NCI-H2081 treated with DMSO at 0.1 percent for 48 hours (cell line): ENCODE measurements at places on chromosomes 4 and X.

- peak; percentile 18 for DNase-seq
These were observed 3.4 kb downstream of the GABRA2 start for GRCh38 chr4:46386570-46386969.

DNA sequence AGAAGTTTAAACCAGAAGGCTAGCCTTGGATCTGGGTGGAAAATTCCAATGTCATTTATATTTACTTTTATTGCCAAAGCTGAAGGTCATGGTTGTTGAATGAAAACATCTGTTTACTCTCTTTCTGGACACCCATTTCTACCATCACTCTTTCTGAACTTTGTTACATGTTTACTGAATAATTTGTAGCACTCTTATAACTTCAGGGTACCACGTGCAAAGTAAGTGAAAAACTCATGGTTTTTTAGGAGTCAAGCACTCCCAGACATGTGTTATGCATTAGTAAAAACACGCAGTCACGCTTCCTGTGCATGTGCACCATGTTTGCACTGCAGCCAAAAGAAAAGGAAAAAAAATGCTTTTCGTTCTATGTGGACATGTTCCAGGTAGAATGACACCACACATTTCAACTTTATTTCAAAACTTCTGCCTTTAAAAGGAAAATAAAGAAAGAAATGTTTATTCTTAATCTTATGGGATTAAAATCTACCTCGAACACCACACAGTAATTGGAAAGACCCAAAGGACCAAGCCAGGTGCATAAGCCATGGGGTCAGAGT is 31.4 kb upstream of the ADH1C start:
- DNase-seq, result no peak

GRCh38 chrX:18702362-18703195 is 4.9 kb upstream of the PPEF1 start:
- no peak for DNase-seq

DNA sequence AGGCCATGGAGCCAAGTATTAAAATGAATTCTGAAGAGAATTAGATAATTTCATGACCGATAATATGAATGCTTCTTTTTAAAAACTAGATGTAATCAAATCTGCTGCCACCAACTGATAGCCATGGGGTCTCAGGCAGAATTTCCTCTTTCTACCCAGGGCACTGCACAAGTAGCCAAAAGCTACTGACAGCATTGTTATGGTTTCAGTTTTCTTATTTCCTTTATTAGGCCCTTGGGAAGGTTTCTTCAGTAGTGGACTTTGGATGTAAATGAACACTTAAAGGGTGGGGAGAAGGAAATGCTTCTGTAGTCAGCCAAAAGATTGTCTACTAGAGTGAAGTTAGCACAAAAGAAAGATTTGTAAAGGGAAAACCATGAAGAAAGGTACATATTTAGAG is 686.0 kb downstream of the ADGRL3 start:
- DNase-seq, result no peak

DNA sequence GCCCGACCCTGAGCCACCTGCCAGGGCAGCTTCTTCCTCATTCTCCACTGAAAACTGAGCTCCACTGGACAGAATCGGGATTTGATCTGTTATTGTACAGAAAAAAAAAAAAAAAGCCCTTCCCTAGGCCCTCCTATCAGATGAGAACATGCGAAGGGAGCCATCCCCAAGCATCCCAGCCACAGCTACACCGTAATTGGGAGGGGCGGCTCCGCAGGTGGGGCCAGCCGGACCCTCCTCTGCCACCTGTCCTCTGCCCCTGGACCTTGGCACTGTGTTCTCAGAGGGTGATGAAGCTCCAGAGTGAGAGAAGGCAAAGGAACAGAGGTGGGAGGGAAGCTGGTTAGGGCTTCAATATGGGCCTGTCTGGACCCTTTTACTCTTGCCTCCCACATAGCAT is 240.0 kb upstream of the PSAPL1 start:
- no peak for DNase-seq

GRCh38 chr4:113433116-113433515 is 328.4 kb downstream of the CAMK2D start:
- DNase-seq, result no peak

GRCh38 chr4:54509057-54509456 is 148.7 kb upstream of the KIT start:
- no peak for DNase-seq

GRCh38 chrX:30654989-30655607 is 1.9 kb downstream of the GK start:
- DNase-seq, result no peak

DNA sequence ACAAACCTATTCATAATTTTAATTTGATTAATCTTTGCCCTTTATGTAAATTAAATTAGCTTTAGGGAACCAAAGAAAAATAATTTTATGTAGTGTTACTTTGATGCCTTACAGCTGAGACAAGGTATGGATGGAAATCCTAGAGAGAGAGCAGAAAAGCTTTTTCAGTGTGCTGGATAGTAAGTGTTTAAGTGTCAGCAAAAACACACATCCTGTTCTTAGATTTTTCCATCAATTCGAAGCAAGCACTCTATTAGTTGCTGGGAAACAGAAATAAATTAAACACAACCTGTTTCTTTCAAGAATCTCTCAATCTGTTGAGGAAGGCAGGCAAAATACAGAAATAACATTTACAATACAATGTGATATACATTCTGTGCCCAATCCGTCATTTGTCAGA is 327.8 kb downstream of the GALNTL6 start:
- DNase-seq, result no peak

DNA sequence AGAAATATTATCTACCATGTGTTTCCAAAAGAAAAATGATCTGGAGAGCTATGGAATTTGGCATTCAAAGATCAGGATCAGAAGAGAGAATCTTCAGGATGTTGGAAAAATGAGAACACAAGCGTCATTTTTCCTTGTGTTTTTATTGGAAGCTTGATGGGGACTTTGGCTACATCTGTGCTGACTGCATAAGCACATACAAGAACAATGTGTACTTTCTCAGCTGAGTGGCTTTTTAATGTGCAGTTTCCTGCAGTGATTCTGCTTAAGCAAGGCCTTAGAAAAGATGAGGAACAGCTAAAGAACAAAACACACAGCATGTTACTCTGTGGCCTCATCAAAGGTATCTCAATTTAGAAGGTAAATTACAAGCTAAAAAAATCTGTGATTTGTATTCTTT is 1039.9 kb downstream of the GLUD2 start:
- no peak for DNase-seq

DNA sequence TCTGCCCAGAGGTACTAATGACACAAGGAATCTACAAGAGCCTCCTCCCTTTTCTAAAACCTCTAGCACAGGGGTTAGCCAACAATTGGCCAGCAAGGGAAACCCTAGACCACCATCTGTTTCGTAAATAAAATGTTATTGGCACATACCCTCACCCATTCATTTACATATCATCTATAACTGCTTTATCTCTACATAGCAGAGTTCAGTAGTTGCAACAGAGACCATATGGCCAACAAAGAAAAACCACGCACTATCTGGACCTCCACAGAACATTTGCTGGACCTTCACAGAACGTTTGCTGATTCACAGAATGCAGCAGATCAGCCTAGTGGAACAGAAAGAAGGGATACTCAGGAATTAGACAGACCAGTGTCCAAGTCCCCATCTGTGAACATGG is 9.4 kb downstream of the SLC2A9 start:
- no peak for DNase-seq

DNA sequence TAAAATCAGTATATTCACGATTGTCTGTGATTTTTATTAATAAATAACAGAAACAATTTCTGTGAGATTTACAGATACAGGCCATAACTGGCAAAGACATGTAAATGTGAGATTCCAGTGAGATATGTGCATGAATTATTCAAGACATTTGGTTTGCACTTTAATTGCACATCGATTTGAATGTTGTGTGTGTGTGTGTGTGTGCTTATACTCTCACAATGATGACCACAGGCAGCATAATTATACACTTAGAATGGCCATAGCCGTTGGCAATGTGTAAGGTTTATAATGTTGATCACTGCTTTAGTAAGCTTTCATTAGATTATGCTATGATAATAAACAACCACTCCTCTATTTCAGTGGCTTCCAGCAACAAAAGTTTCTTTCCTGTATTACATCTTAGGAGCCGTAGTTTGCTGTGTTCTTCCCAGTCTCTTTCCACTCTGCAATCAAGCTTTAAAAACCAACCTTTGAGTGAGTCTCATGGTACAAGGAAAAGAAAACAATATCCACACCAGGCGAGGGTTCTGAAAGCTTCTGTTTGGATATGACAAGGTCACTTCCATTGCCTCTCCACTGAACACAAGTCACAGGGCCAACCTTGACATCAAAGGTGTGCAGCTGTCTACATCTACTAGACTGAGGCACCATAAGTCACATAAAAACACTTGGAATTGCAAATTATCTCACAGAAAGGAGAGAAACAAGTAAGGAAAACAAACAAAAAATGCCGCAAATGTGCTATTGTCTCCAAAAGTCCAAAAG is 897.7 kb downstream of the RAB28 start:
- no peak for DNase-seq

GRCh38 chr4:183322326-183322725 is at the start of gene CLDN24:
TSS of gene CLDN24 (minus strand) at chr4:183322426. CDS start at chr4:183322426, 0 bp downstream.
- no peak for DNase-seq

DNA sequence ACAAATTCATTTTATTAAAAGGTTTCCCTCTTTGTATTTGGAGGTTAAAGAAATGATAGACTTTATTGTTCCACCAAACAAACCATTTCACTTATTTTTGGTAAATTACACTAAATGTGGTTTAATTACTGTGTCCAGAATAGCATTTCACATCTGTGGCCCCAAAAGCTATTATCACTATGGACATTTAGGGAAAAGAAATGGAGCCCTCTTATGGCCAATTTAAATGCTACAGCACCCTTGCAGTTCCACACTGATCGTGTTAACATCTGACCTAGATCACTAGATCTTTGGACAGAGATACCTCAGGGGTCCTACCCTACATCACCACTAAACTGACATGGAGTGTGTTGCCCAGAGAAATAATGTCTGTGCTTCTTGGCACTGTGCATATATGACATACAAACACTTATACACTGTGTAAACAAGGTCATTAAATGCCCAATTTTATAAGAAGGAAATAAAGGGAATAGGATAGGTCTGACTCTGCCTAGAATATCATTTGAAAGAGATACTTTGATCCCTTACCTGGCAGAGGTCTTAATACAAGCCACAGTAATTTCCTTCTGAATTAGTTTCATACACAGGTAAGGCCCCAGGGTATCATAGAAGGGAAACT is 163.9 kb downstream of the KDR start:
- DNase-seq, result peak; percentile 25
